ENCODE measurements at places on chromosomes 16 and 17.

DNA sequence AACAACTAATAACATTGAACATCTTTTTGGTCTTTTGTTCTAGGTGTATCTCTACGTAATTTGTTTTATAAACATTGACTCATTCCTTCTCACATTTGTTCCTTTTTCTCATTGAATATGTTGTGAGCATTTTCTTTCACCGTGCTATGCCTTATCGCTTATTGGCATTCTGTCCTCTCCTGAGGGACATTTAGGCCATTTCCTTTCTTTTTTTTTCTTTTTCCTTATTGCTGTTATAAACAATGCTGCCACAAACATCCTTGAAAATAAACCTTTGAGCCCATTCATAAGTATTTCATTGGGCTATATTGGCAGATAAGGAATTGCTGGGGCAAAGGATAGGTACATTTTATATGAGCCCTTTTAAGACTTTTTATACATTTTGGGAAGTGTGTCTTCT is 32.4 kb downstream of the WSCD1 start:
- no peak for DNase-seq

- DNase-seq: peak; percentile 14
Observed at GRCh38 chr17:68682903-68683302, 81.7 kb upstream of the FAM20A start.

- DNase-seq: no peak
Observed at GRCh38 chr17:73271072-73271471, 9.4 kb upstream of the CPSF4L start.

GRCh38 chr16:73771196-73772064 is 525.2 kb upstream of the PSMD7 start:
- no peak for DNase-seq

DNA sequence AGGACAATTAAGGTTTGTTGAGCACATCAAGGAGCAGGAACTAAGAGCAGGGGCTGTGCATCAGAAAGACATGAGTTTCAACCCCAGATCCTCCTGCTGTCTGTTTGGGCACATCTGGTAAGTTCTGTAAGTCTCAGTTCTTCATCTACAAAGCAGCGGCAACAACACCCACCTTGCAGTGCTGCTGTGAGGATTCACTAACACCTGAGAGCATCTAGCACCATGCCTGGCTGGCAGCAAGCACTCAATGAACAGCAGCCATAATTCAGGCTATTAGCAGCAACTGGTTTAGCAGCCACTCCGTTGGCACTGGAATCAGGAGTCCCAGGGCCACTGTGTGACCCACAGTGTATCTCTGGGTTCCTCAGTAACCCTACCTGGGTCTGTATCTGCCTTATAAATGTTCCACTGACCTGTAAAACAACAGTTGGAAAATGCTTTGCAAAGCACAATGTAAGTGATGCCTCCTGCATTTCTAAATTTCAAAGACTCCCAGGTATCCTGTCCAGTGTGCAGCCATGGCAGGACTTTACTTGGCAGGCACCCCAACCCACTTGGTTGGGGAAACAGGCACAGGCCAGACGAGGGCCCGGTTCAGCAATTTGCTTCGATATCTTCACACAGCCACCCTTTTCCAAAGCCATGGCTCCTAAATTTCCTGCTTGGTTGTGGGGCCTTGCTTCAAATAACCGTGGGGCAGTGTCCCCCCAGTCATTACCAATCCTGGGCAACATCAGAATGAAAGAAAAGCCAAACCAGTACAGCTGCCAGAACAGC is 4.2 kb downstream of the ST3GAL2 start:
- no peak for DNase-seq

- DNase-seq: no peak
Observed at GRCh38 chr17:80423536-80424225, 8.7 kb downstream of the ENDOV start.

GRCh38 chr16:49354101-49354500 is 19.5 kb upstream of the C16orf78 start:
- DNase-seq: no peak

GRCh38 chr17:29933379-29933778 is 3.4 kb upstream of the SSH2 start:
- DNase-seq: no peak

GRCh38 chr17:42200706-42201457 is 6.6 kb upstream of the GHDC start:
- DNase-seq: no peak

- no peak for DNase-seq
Observed at GRCh38 chr16:79592186-79592585, 8.4 kb downstream of the MAF start.

DNA sequence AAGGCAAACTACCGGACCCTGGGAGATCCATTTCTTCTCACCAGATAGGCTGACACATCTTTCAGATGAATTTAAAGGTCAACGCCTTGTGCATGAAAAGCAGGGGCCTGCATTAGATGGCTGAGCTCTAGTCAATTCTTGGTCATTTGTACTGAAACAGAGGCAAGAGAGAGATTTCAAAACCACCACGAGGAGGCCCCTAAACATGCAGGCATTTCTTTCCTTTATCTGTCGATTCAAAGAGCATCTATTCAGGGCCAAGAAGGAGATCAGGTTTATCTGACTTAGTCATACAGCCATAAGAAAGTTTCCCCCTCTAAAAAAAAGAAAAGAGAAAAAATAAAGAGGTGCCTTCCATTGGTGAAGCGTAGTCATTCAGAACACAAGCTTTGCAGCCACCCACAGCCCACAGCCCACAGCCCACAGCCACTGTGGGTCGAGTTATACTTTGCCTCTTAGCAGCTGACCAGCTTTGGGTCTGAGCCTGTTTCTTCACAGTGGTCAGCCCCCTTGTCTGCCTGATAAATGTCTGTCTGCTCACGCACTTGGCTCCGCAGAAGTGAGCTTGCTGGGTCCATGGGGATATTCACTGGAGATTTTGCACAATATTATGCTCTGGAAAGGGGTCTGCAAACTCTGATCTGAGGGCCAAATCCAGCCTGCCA is 207.5 kb downstream of the CDH13 start:
- no peak for DNase-seq

- no peak for DNase-seq
Observed at GRCh38 chr17:34339138-34339770, 17.0 kb upstream of the CCL13 start.

DNA sequence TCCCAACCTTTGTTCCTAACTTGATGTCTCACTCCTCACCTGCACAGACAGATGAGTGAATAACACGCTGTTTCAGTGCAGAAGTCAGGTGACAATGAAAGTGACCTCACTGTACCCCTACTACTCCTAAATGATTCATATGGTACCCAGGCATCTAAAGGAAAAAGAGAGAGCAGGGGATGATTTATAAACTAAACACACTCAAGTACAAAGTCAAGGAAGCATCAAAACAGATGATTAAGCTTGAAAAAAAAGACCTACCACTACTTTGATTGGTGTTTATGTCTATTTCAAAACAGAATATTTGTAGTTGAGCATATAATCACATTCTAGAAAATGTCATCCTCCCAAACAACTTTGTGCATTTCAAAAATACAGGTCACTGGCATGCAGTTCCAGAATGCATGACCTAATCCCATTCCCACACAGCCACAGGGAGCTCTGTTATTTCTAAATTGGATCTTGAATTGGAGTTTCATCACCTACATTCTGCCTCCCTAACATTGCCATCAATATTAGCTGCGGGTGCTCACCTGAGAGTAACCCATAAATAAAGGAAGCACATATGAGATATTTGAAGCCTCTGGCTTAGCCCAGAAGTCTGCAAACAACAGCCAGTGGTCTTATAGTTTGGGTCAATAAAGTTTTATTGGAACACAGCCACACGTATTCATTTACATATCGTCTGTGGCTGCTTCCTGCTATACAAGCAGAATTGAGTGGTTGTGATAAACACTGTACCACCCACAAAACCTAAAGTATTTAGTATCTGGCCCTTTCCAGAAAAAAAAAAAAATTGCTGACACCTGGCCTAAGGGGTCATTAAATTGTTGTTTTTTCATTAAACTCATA is 14.0 kb downstream of the HS3ST3A1 start:
- DNase-seq: no peak
